H9 (cell line): ENCODE measurements at places on chromosomes 5 and 9. TPM values are rescaled to one million over a fixed set of nuclear protein-coding genes. Genes with fewer than 3 reads are reported as not detected.

PTPRD gene
- 31.7 and 32.5 TPM in 2 replicates for total RNA-seq

DNA sequence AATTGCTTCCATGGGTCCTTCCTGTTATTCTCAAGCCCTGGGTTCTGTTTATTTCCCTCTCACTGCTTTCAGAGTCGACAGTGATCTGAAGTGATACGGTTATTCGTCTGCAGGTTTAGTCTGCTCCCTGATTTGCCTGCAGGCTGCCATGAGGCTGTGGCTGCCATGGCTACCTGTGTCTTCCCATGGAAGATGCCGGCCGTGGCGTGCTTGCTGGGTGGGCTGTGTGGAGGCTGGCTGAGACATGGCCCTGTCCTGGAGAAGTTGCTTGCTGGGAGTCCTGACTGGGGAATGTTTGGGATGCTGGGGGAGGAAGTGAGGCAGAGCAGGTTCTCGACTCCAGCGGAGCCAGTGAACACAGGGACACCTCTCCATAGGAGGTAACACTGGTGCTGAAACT is 104.1 kb upstream of the TBC1D2 start:
- H3K27ac ChIP-seq: no peak overlapping the region
- no peaks in the 10 kb centered on the region for H3K27me3 ChIP-seq
- no peaks in the 10 kb centered on the region for H3K4me1 ChIP-seq
- no peak for DNase-seq

GRCh38 chr5:7868773-7869473 is at the start of the genes FASTKD3 and MTRR:
Gene FASTKD3 (minus strand): TSS chr5:7869031. CDS start chr5:7868083, 948 bp downstream.
Gene MTRR (plus strand): TSS chr5:7869148. CDS start chr5:7870795, 1,647 bp downstream.
- no peak within 1 kb of the TSS for H3K27ac ChIP-seq
- DNase-seq: peak; percentile 90
- H3K27me3 ChIP-seq: no peaks in the 10 kb centered on the region
- H3K4me3 ChIP-seq: peak within 1 kb of the TSS; percentile 90
- H3K4me1 ChIP-seq: no peaks in the 10 kb centered on the region
- peaks cover 44% of the 10 kb centered on the region for H3K36me3 ChIP-seq

DNA sequence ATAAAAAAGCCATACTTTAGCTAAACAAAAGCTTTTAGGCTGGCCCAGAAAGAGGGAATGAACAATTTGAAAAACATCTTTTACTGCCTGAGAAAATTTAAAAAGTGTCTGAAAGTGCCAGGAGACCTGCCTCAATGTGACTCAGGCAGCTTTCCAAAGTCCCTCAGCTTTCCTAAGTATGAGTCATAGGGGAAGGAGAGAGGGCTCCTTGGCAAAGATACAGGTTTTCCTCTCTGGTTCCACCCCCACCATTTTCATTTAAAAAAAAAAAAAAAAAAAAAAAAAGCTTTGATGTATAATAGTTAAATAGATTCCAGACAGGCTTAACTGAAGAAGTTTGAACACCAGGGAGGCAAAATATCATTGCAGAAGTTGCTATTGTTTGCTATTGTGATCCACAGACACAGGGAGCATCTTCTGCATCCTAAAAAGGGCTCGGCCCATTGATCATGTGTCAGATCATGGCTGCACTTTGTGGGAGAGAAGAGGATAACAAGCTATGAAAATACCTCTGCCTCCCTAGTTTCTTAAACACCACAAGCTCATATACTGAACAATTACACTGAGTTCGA is 71.5 kb downstream of the MRPS27 start:
- peaks cover 2% of the 10 kb centered on the region; the same call in 1 of the 3 replicates for H3K36me3 ChIP-seq
- no peak for DNase-seq
- H3K4me1 ChIP-seq: peaks cover 3% of the 10 kb centered on the region
- no peak overlapping the region for H3K27ac ChIP-seq
- no peak overlapping the region for H3K4me3 ChIP-seq
- no peaks in the 10 kb centered on the region for H3K27me3 ChIP-seq

- H3K4me1 ChIP-seq: no peaks in the 10 kb centered on the region
- DNase-seq: no peak
- H3K27ac ChIP-seq: no peak overlapping the region
- no peak overlapping the region for H3K4me3 ChIP-seq
- H3K27me3 ChIP-seq: no peaks in the 10 kb centered on the region
- no peaks in the 10 kb centered on the region for H3K36me3 ChIP-seq
Observed at GRCh38 chr5:137573376-137573775, 74.2 kb upstream of the SPOCK1 start.

MRPL22 gene
- 74.3 and 77.2 TPM in 2 replicates for total RNA-seq

DNA sequence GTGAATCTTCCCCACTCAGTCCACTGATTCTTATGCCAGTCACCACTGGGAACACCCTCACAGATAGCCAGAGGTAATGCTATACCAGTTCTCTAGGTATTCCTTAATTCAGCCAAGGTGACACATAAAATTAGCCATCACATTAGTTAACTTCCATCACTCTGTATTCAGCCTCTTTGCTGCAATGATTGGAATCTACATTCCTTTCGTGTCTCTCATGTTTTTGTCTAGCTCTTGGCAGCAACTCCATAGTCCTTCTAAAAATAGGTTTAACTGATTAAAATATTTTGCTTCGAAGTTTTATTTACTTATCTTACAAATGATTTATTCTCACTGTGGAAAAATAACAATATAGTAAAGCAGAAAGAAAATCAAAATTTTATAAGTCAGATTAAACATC is 19.6 kb upstream of the RNF20 start:
- H3K4me1 ChIP-seq: peaks cover 9% of the 10 kb centered on the region; the same call in 1 of the 2 replicates
- H3K36me3 ChIP-seq: no peaks in the 10 kb centered on the region

HK3 gene
- not detected in 2 replicates for total RNA-seq

GRCh38 chr5:6496207-6496584 is 47.5 kb downstream of the UBE2QL1 start:
- no peak for DNase-seq
- no peak overlapping the region for H3K27ac ChIP-seq
- H3K4me1 ChIP-seq: peaks cover 2% of the 10 kb centered on the region
- no peak overlapping the region for H3K4me3 ChIP-seq

CEP78 gene
- 55.9 and 57.8 TPM in 2 replicates for total RNA-seq

- peaks cover 67% of the 10 kb centered on the region for H3K36me3 ChIP-seq
- DNase-seq: no peak
- H3K27me3 ChIP-seq: no peaks in the 10 kb centered on the region
- H3K4me1 ChIP-seq: no peaks in the 10 kb centered on the region
- no peak overlapping the region for H3K4me3 ChIP-seq
Observed at GRCh38 chr9:6598249-6598725, 47.2 kb downstream of the GLDC start.

- no peaks in the 10 kb centered on the region for H3K36me3 ChIP-seq
- no peak for DNase-seq
- H3K4me3 ChIP-seq: no peak overlapping the region
- H3K27ac ChIP-seq: no peak overlapping the region
Observed at GRCh38 chr5:76303921-76304320, 99.2 kb upstream of the IQGAP2 start.

DNA sequence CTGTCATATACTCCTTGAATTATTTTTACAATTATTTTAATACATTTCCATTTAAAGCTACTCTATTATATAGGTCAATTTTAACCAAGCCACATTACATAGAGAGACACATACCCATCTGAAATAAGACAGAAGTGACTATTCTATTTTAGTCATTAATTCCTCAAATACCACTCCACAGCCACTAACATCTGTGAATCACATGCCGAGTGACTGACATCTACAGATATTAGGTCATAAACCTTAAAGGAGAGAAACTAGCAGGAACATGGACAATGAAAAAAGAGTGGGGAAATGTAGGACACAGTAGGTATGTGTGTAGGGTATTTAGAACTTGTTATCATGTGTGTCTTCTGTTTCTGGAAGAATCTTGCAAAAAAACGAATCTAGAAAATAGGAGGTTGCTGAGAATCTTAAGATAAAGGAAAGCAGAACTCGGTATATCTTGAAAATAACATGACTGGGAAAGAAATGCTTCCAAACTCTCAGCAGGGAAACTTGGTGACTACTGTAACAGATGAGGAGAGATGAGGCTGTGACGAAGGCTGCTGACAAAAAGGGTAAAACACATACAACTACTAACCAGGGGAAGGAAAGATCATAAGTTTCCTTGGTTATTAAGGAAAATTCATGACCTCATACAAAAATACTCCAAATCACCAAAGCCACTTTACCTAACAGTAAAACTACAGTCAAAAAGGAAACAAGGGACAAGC is 84.6 kb downstream of the PLPP1 start:
- no peaks in the 10 kb centered on the region for H3K27me3 ChIP-seq
- peaks cover 45% of the 10 kb centered on the region for H3K36me3 ChIP-seq
- no peak overlapping the region for H3K27ac ChIP-seq

- no peak overlapping the region for H3K4me3 ChIP-seq
- peaks cover 4% of the 10 kb centered on the region; the same call in 2 of the 3 replicates for H3K36me3 ChIP-seq
- H3K27me3 ChIP-seq: no peaks in the 10 kb centered on the region
- DNase-seq: no peak
Observed at GRCh38 chr5:157729858-157730257, 1.4 kb upstream of the THG1L start.
